ENCODE measurements at places on chromosomes 2 and 18. TPM values are rescaled to one million over a fixed set of nuclear protein-coding genes. Genes with fewer than 3 reads are reported as not detected.
A peak's percentile ranks its signal among the peaks of the same experiment; 100 is the strongest.

The FBXO41 gene
- total RNA-seq = 25.7 TPM

DNA sequence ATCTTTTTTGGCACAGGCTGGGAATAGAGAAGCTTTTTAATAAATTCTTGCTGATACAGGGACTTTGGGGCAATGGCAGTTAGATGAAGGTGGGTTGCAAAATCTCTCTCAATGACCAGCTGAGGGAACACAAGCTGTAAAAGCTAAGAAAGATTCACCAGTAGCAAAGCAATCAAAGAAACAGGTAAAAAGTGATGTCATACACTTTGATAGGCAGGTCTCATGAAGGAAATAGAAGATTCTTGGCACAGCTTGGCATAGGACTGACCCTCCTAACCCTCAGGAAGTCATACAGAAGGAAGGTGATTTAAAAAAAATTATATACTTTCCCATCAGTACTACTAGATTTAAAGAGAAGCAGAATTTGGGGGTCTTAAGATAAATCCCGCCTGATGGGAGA, 263.6 kb downstream of the LPIN1 start:
- H3K27ac ChIP-seq = no peak overlapping the region
- no peak overlapping the region for H3K4me3 ChIP-seq
- H3K4me1 ChIP-seq = peaks cover 72% of the 10 kb centered on the region
- DNase-seq = no peak
- H3K27me3 ChIP-seq = no peaks in the 10 kb centered on the region
- no peaks in the 10 kb centered on the region for H3K36me3 ChIP-seq

DNA sequence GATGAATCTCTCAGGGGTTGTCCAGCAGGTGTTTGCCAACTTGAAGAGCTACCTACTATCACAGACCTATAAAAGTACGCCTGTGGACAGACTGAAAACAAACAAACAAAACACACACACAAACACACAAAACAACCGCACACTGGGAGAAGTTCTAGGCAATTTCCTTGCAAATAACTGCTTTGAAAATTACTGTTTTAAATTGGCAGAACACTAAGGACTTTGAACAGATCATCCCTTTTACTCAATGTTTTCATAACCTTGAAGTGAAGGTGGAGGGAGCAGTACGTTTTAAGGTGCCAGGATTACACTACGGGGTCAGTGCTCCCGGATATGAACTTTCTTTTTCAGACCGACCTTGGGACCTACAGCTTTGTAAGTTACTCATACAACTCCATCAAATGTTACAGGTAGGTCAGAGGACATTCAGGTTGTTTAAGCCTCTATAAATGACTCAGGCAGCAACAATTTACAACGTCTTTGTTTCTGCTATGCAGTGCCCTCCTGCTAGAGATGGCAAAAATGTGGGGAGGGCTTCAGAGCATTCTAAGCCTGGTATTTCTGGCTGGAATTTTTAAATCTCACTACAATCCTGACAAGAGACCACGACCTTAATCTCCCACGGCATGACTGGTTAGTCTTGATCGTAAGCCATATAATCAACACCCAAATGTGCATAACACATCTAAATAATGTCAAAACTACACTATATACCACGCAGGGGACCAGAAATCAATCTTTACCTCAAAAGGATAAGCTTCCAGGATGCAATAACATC, 1.4 kb upstream of the SLC20A1 start:
- peaks cover 31% of the 10 kb centered on the region for H3K4me1 ChIP-seq
- peaks cover 26% of the 10 kb centered on the region for H3K36me3 ChIP-seq
- DNase-seq = no peak
- peak overlapping the region; percentile 88 for H3K4me3 ChIP-seq
- H3K27ac ChIP-seq = no peak overlapping the region
- no peaks in the 10 kb centered on the region for H3K27me3 ChIP-seq

- peaks cover 70% of the 10 kb centered on the region for H3K36me3 ChIP-seq
Measured at GRCh38 chr2:43560231-43560547, 35.6 kb downstream of the THADA start.

GRCh38 chr2:172647439-172647838, 88.2 kb upstream of the RAPGEF4 start:
- H3K36me3 ChIP-seq = no peaks in the 10 kb centered on the region
- peaks cover 8% of the 10 kb centered on the region for H3K27me3 ChIP-seq
